ENCODE measurements at places on chromosomes 3 and 15.

DNA sequence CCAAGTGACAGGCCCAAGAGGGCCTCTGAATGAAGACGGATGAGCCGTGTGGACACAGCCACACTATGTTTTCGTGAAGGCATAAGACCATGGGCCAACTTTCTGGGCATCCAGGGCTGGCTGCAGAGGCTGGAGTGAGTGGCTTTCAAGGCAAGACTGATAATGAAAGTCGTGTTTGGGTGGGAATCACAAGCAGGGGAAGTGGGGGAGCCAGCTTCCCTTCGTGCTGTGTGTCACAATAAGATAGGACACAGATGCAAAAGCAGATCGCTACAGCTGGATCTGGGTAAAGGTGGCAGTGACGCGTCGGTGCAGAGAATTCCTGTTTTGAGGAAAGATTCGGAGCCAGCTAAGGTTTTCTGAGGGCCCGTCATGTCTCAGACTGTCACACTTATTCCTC, 309.8 kb upstream of the CTDSPL start:
- no peak for DNase-seq

DNA sequence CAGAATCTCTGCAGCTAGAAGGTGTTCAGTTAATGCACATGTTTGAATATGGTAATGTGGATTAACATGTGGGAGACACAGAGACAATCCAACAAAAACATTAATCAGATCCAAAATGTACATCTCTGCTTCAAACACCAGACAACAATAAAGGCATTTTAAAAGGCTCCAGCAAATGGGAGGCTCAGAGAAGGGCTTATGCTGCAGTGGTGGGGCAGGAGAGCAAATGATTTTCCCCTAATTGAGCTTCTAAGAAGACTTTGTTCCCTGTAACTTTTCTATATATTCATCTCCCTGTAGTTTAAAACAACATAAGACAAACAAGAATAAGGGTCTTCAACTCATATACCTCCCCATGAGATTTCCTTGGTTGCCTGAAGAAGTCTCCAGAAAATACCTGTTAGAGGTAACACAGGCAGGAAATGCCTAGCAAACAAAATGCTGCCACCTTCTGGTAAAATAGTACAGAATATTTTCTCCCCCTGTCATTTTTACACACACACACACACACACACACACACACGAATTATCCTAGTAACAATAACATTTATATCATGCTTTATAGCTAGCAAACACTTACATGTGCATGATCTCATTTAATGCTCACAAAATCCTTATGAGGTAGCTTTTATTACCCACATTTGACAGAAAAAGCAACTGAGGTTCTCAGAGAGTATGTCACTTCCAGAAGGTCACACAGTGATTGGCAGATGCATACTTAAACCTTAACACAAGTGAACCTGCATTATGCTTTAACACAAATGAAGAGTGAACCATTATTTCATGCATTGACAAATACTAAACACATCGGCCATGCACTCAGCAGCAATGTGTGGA, 123.4 kb upstream of the MB21D2 start:
- DNase-seq = no peak

DNA sequence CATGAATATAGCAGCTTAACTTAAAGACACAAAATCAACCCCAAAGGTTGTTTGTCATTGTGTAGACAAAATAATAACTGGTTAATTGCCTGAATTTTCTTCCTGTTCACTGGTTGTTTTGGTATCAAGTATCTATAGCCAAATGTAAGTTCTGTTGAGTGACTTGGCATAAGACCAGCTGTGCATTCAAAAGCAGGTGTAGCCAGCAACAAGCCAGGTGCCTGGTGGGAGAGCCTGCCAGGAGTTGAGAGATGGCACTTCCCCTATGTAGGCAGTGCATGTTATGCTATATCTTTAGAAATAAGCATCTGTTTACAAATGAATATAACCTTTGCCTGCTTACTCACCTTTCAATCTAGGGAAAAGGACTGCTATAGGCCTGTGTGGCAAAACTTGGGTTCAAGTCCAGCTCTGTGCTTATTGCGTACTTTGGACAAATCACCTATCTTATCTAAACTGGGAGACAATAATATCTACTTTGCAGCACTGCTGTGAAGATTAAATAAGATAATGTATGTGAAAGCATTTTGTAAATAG, 84.9 kb upstream of the TBL1XR1 start:
- DNase-seq = peak; percentile 20

- no peak for DNase-seq
Observed at GRCh38 chr3:101279765-101280385, 40.5 kb downstream of the IMPG2 start.

DNA sequence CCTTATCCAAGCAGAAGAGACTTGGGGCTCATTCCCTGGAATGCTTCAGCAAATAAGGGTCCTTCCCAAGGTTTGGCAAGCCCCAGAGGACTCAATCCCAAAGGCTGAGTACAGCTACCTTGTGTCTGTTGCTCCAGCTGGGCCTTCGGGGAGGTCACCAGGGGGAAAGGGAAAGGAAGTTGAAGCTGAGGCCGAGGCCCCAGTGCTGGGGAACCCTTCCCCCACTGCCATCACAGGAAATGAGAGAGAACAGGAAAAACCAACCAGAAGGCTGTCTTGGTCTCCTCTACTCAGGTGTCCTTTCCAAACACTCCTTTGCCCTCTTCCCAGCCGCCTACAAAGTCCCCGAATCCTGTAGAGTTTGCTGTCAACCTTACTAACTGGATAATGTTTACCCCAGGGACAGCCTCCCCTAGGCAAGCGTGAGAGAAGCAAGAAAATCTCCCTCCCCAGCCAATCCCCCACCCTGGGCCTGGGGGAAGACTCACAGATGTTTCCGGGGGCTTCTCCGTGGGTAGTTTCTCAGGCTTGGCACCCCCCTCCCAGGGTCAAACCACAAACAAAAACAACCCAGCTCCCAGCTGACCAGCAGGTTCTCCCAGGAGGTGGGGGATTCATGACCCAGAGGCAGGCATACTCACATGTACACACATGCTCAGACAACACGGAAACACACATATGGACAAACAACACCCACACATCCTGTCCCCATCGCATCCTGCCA, 5.5 kb downstream of the CSRNP1 start:
- DNase-seq = no peak

- DNase-seq = no peak
Observed at GRCh38 chr3:72666447-72666755, 181.8 kb downstream of the SHQ1 start.

DNA sequence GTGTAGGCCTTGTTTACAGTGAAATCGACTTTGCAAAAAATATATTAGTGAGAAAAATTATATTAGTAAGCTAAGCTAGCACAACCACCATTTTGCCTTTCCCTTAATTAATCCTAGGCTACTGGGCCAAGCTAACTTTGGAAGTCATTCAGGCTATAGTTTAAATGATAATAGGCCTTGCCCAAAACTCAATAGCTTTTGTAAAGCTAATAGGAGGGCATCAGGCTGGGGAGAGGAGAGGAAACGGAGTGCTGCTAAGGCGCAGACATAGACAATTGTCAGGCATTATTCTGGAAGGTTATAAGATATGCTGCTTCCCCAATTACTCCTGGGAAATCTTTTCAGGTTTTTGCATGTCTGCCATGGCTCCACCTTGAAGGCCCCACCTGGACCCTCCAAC, 1286.0 kb downstream of the NSUN3 start:
- DNase-seq = no peak

- DNase-seq = no peak
Observed at GRCh38 chr15:92163641-92164040, 230.0 kb upstream of the ST8SIA2 start.

GRCh38 chr3:56081246-56081645, 387.0 kb downstream of the ERC2 start:
- no peak for DNase-seq

DNA sequence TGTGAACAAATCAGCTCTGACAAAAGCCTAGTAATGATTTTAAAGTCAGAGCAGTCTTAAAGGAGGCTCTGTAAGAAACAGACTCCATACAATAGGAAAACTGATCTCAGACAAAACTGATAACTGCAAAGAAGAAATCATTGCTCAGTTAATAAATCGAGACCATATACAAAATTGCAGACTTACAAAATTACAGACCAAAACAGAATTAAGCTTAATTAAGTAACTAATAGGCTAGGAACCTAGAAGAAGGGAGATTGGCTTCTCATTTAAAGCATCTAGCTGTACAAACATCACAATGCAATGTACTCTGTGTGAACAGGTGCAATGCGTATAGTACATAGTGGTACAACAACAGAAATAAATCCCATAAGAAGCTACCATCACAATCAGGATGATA, 46.3 kb downstream of the ZBTB20 start:
- no peak for DNase-seq

GRCh38 chr15:43469867-43470266, 23.1 kb downstream of the TP53BP1 start:
- DNase-seq = no peak

DNA sequence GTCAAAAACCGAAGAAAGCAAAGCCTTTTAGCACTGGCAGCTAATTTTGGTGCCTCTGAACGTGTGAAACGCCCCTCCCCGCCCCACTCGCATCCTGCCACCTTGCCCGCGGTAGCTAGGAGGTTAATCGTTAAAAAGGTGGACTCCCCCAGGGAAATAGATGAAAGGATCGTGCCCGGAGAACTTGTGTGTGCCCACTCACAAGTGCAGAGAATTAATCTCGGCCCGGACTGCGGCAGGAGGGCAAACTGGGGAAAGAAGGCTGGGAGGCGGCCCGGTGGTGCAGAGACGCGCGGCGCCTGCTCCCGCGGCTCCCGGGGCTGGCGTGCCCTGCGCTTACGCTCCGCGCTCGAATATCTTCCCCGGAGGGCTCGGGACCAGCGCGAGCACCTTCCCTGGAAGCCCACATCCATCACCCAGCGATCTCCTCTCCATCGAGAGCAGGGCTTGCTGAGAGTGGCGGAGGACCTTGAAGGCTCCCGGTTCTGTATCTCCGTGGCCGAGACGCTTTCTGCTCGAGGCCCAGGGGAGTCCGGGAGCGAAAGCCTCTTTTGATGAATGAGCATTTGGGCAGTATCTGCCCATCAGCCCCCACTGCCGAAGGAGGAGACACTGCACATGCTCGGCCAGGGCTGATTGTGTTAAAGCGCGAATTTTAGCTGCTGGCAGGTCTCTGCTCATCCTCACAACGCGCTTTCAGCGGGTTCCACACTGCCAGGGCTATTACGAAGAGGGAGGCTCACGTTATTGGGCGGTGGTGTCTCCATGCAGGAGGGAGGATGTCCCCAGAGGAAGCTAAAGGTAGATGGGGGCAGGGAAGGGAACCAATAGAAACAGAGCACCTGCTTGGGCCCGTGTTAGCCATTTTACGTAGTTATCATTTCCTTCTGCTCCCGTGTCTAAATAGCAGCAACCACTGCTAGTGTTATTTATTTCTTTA, 1.3 kb upstream of the SPTSSB start:
- DNase-seq = no peak

DNA sequence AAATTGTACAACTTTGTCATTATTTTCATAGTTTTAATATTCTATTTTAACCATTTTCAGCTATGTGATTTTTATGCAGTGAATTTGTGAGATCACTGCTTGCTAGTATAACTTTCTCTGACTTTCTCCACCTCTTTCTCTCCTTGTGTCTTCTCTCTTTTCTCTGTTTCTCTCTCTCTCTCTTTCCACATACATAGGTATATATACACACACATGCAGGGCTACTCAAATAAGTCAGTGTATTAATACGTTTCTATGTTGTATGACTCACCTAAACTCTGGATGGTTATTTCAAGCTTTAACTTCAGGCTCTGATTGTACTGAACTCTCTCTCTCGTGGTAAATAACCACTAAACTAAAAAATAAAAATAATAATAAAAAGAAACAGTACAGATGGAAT, 1389.3 kb upstream of the ALCAM start:
- DNase-seq = no peak

GRCh38 chr3:125684199-125684598, 88.9 kb upstream of the OSBPL11 start:
- no peak for DNase-seq

DNA sequence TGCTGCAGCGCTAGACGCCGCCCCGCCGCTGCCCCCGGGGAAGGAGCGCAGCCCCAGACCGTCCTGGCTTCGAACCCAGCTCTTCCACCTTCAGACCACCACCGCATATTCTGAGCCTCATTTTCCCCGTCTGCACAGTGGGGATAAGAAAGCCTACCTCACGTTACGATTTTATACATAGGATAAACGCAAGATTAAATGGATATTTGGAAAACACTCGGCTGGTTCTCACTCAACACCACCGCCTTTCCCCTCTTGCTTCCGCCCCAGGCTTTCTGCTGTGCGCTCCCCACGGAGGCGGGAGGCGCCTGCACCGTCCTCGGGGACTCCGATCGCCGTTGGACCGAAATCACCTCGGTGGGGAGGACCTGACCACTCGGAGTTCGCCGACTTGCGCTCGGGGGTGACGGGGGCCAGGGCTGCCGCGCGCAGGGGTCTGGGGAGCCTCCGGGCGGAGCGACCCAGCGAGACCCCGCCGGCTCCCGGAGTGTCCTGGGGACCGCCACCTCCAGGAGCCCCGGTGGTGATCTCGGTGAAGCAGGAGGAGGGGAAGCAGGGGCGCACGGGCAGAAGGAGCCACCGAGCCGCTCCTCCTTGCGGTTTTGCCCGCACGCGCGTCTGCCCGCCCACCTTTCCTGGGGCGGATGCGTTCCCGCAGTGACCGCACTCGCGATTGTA, 4.0 kb downstream of the FBXL22 start:
- DNase-seq = no peak

- DNase-seq = no peak
Observed at GRCh38 chr3:125435231-125435630, 60.1 kb upstream of the ZNF148 start.

- no peak for DNase-seq
Observed at GRCh38 chr15:95129574-95129973, 898.2 kb downstream of the MCTP2 start.

DNA sequence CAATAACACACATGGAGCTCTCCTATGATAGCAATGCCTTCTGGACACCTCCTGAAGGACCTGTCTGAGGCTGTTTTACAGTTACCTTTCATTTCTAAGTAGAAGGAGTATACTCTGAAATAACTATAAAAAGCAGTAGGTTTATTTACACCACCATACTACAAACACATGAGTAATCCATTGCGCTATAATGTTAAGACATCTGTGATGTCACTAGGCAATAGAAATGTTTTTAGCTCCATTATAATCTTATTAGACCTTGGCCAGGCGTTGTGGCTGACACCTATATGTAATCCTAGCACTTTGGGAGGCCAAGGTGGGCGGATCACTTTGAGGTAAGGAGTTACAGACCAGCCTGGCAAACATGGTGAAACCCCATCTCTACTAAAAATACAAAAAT, 24.7 kb downstream of the PXK start:
- DNase-seq = no peak

- DNase-seq = no peak
Observed at GRCh38 chr15:88177451-88177850, 79.1 kb downstream of the NTRK3 start.

GRCh38 chr3:119329551-119329950, 35.4 kb downstream of the ARHGAP31 start:
- no peak for DNase-seq

GRCh38 chr3:114179575-114179974, 723 bp upstream of the DRD3 start:
- DNase-seq = no peak

- no peak for DNase-seq
Observed at GRCh38 chr3:47884603-47885002, 81.7 kb downstream of the DHX30 start.

Measured in NCI-H187 (cell line).